NCI-H146 (cell line): ENCODE measurements at places on chromosomes 7 and 10.

- DNase-seq = peak; percentile 54
Observed at GRCh38 chr10:71383972-71384687, 12.6 kb upstream of the CDH23 start.

GRCh38 chr7:5234852-5235831 lies 45.1 kb downstream of the WIPI2 start:
- DNase-seq = no peak

GRCh38 chr7:835485-836401 lies 3.5 kb downstream of the SUN1 start:
- DNase-seq = no peak

- no peak for DNase-seq
Observed at GRCh38 chr7:135206941-135207391, 4.4 kb downstream of the WDR91 start.

DNA sequence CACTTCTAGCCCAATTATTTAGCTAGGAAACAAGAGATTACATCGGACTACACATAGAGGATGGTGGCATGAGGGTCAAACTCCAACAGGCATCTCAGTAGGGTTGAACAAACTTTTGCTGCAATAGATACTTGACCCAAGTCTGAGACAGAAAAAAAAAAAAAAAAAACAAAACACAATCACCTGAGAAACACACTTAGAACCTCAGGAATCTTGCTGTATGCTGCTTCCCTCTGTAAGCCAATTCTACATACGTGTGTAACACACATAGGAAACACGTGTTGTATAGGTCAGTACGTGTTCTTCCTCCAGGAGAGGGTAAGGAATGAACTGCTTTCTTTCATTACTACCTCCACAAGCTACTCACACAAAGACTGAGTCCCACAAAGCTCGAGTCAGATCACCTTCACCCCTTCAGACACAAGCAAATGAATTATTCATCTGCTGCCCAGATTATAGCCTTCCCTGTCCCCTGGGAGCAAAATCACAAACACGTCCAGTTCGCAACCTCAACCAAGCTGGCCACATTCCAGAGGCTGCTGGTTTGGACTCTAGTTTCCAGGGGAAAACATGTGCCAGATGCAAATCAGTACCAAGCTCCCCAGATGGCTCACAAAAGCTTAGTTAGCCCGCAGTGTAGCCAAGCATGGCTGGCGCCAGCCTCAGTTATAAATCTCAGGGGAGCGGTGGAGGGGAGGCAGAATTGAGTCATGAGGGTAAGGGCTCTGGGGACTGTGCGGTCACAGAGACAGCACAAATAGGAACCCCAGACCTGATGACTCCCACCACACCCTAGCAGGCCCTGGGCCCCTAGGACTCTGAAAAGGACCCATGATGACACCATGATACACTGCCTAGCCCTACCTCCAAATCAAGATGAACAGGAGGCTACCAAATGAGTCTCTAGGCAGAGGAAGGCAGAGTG lies 15.1 kb downstream of the PSAP start:
- no peak for DNase-seq
